ENCODE measurements at places on chromosomes 4 and X. TPM values are rescaled to one million over a fixed set of nuclear protein-coding genes. Genes with fewer than 3 reads are reported as not detected.

TLR1 gene
- 20.8 TPM for total RNA-seq

TREX2 gene
- 1.0 TPM for total RNA-seq

MAB21L2 gene
- total RNA-seq: 0.33 TPM

- H3K36me3 ChIP-seq: no peaks in the 10 kb centered on the region
- no peaks in the 10 kb centered on the region for H3K27me3 ChIP-seq
- H3K4me3 ChIP-seq: no peak overlapping the region
- no peak for DNase-seq
- no peaks in the 10 kb centered on the region for H3K4me1 ChIP-seq
- H3K27ac ChIP-seq: no peak overlapping the region
Measured at GRCh38 chr4:188008377-188008776, 12.8 kb downstream of the ZFP42 start.

DNA sequence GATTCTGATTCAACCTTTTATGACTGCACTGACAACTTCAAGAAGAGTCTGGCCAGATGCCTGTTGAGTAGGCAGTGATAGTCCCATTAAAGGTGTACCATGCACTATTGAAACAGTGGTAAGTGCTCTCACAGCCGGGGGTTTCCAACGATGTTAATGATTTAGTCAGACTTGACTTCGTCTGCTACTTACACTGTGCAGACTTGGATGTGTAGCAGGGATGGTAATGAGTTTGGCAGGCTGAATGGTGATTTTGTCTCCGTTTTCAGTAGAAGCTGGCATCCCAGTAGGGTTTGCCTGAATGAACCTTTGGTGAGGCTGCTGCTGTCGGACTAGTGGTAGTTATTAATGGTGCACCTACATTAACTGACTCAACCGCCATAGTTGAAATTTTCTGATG is 52.0 kb upstream of the TMSB15B start:
- H3K27me3 ChIP-seq: no peaks in the 10 kb centered on the region
- H3K4me1 ChIP-seq: no peaks in the 10 kb centered on the region
- H3K36me3 ChIP-seq: no peaks in the 10 kb centered on the region
- no peak overlapping the region for H3K27ac ChIP-seq

DNA sequence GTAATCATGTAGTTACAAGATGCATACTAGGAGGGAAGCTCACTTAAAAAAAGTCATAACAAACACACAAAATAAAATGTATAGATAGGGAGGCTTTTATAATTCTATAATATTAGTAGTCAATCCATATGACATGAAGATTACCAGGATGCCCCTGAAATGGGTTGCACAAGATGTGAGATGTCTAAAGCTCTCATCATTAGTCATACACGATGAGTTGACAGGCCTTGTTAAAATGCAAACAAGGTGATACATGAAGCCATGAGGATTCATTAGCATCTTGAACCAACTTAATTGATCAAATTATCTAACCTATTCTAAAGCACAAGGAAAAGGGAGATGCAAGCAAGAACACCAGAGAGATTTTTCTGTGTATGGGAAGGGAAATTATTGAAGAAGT is 470.2 kb downstream of the IQCM start:
- no peaks in the 10 kb centered on the region for H3K4me1 ChIP-seq
- no peak for DNase-seq
- H3K27ac ChIP-seq: no peak overlapping the region
- no peak overlapping the region for H3K4me3 ChIP-seq

DNA sequence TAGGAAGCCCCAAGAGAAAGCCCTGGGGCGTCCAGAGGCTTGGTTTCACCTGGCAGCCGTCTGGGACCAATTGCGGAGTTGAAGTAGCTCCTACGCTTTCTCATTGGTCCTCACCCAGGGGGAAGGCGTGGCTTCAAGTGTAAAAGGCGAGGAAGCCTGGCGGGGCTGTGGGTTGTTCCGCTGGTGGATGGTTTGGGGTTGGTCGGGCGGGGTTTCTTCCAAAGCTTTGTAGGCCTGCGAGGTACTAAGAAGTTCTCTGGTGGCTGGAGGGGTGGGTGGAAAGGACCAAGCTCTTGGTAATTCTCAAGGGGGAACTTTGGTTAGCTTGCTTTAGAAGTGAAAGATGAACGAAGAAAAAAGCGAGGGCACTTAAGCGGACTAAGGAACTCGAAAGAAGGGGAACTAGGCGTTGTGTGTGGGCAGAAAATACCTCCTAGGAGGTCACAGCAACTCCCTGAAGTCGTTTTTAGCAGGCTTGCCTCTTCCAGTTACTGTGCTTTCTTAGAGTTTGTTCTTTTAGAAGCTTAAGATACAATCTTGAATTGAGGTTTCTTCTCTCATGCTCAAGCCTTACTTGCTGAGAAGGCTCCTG is 36.6 kb downstream of the CCNG2 start:
- no peak overlapping the region for H3K27ac ChIP-seq
- H3K4me3 ChIP-seq: no peak overlapping the region
- H3K27me3 ChIP-seq: no peaks in the 10 kb centered on the region
- no peaks in the 10 kb centered on the region for H3K4me1 ChIP-seq
- H3K36me3 ChIP-seq: no peaks in the 10 kb centered on the region

- no peak for DNase-seq
- H3K4me1 ChIP-seq: no peaks in the 10 kb centered on the region
- H3K27me3 ChIP-seq: no peaks in the 10 kb centered on the region
- H3K36me3 ChIP-seq: no peaks in the 10 kb centered on the region
- H3K27ac ChIP-seq: no peak overlapping the region
Measured at GRCh38 chr4:127870688-127871087, 10.0 kb upstream of the PLK4 start.

DNA sequence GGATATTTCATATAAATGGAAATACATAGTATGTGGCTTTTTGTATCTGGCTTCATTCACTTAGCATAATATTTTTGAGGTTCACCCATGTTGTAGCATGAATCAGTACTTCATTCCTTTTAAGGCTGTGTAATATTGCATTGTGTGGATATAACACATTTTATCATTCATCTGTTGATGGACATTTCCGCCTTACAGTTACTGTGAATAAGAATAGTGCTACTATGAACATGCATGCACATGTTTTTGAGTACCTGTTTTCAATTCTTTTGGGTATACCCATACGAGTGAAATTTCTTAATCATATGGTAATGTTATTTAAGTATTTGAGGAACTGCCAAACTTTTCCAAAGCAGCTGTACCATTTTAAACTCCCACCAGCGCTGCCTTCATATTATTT is 539.6 kb upstream of the DIPK2B start:
- no peak overlapping the region for H3K27ac ChIP-seq
- H3K4me1 ChIP-seq: no peaks in the 10 kb centered on the region
- no peaks in the 10 kb centered on the region for H3K36me3 ChIP-seq
- no peak overlapping the region for H3K4me3 ChIP-seq
